ENCODE measurements at places on chromosomes 2 and 18.

DNA sequence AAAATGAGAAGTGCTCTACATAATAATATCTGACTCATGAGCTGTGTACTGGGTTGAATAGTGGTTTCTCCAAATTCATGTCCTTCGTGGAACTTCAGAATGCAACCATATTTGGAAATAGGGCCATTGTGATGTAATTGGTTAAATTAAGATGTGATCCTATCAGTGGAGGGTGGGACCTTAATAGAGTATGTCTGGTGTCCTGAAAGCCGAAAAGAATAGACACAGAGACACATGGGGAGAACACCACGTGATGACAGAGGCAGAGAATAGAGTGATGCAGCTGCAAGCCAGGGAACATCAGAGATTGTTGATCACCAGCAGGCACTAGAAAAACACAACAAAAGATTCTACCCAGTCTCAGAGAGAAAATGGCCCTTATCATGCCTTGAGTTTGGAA is 310.1 kb downstream of the EXOC6B start:
- DNase-seq: no peak

GRCh38 chr2:130766711-130767407 is 11.5 kb downstream of the AMER3 start:
- no peak for DNase-seq

DNA sequence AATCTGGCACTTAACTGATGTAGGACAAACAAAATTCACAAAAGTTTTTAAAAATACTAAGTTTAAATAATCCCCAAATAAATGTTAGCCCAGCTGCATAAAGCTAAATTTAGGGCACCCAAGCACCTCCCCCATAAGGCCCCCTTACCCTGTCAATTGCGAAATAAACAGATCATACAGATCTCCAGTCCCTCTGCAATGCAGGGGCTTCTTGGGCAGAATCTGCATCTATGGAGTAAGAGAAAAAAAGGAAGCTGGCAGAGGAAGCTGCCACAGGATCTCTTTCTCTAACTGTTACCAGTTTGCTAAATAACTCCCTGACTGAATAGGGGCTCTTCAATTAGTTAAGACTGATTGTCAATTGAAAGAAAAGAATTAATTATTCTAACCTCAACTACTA is 117.7 kb downstream of the MEMO1 start:
- DNase-seq: no peak

- DNase-seq: no peak
Observed at GRCh38 chr18:6683112-6683876, 46.2 kb upstream of the ARHGAP28 start.

DNA sequence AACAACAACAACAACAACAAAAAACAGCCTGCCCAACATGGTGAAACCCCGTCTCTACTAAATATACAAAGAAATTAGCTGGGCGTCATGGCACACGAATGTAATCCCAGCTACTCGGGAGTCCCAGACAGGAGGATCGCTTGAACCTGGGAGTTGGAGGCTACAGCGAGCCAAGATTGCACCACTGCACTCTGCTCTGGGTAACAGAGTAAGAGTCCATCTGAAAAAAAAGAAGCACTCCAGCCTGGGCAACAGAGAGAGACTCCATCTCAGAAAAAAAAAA is 344.1 kb upstream of the PLGLB2 start:
- DNase-seq: no peak

- DNase-seq: no peak
Observed at GRCh38 chr2:72132981-72133720, 14.5 kb downstream of the CYP26B1 start.

DNA sequence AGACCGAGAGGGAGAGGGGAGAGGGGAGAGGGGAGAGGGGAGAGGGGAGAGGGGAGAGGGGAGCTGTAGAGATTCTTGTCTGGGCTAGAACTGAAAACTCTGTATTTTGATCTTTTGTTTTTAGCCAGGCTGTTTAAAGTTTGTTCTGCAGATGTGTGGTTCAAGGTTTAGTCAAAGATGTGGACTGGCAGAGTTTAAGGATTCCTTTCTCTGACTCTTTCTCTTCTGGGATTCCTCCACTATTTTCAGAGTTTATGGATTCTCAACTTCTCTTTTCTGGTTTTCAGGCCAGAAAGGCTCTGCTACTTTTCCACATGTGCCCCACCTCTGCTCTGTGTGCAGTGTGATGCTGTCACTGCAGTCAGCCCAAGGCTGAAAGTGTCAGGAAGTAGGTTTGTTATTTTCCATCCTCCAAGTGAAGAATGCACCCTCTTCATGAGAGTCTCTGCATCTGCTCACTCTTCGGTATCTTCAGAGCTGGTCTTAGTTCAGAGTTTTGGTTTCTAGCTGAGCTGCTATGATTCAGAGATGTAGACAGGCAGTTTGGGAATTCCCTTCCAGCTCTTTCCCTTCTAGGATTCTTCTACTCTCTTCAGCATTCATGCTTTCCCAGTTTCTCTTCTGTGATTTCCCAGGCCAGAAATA is 130.9 kb upstream of the SMAD7 start:
- DNase-seq: no peak

DNA sequence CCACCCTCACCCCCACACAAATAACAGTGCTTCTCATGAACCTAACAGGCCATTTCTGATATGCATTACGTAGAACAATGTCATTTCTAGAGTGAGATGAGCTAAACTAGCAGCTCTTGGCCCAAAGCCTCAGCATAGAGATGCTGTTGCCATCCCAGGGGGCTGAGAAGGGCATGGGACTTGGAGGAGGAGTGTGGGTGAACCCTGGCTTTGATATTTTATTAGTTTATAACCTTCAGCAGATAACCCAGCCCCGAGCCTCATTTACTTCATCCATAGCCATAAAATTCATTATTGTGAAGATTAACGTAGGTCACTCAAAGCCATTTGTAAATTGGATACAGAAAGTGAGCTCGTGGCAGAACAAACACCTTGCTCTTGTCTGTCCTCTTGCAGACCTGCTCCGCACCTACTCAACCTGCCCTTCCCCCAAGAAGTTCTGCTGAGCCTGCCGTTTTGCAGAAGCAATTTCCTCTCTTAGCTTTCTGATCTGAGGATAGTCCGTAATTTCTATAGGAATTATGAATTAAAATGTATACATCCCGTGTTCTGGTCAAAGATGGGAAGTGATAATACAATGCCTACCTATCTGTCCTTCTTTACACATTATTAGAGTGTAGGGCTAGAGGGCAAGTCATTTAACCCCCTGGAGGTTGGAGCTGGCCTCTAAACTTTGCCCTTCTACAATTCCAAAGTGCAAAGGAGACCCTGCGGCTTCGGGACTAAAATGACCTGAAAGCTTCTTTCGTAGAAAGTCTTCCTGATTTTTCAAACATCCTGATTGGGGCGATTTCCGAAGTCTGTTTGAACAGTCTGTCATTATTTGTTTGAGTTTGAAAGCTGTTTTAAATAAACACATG is 187.4 kb downstream of the BCL2 start:
- DNase-seq: no peak

DNA sequence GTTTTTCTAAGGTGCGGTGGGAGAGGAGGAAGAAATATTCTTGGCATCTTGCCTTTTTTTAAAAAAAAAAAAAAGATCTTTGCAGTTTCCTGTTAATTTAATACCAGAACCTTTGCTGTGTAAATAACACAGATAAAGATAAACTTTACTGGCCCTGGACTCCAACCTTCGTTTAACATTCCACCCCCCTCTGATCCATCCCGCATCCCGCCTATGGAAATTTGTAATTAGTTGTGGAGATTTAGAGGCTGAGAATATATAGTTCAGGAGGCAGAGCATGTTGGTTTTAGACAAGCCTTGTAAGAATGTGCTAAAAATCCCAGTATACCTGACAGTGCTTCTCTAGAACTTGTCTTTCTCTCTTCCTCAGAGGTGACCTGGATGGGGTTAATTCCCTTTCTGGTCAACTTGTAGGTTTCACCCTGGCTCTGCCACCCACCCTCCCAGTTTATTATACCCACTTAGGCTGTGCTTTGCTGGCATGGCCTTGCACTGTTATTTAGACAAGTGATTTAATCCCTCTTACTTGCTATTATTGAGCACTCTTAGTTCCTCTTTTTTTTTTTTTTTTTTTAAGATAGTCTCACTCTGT is 2.9 kb upstream of the C2orf72 start:
- DNase-seq: no peak

DNA sequence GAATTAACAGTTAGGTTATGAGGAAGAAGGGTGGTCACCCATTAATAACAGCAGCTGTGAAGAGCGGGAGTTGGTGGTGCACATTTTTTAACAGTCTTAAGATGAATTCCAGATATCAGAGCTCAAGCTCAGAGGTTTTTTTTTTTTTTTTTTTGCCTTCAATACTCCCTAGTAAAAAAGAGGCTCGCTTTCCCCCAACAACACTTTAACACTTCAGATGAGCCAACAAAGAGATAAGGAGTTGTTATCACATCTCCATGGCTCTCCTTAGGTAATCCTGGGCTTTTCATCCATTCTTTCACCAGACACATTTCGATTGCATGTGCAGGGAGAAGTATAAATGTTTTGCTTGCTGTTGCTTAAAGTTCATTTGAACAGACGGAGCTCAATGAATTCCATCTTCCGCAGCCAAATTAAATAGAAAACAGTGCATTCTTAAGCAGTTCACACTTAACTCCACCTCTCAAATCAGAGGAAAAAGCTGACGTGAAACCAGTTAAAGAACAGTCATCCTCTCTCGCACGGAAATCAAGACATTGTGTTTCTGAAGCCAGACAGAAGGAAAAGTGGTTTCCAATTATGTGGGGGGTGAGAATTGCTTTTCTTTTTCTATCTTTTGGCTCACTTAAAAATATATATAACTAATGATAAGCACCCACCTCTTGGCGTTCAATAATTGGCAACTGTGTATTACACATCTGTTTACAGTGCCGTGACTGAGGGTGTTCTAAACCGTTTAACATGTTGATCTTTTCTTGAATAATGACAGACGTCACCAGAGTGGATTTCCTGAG is 118.2 kb downstream of the ZNF521 start:
- no peak for DNase-seq

GRCh38 chr2:182767578-182767977 is 51.5 kb downstream of the DNAJC10 start:
- DNase-seq: no peak

- no peak for DNase-seq
Observed at GRCh38 chr2:239195318-239195871, 205.4 kb downstream of the HDAC4 start.

- peak; percentile 74 for DNase-seq
Observed at GRCh38 chr2:223725494-223725893, 111.9 kb downstream of the AP1S3 start.

DNA sequence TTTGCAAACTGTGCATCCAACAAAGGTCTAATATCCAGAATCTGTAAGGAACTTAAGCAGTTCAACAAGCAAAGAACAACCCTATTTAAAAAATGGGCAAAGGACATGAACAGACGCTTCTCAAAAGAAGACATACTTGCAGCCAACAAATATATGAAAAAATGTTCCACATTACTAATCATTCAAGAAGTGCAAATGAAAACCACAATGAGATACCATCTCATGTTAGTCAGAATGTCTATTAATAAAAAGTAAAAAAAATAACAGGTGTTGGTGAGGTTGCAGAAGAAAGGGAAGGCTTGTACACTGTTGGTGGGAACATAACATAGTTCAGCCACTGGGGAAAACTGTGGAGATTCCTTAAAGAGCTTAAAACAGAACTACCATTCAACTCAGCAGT is 126.2 kb downstream of the NAT8 start:
- DNase-seq: no peak

GRCh38 chr18:44679914-44680272 is 795 bp upstream of the SETBP1 start:
- DNase-seq: peak; percentile 56

DNA sequence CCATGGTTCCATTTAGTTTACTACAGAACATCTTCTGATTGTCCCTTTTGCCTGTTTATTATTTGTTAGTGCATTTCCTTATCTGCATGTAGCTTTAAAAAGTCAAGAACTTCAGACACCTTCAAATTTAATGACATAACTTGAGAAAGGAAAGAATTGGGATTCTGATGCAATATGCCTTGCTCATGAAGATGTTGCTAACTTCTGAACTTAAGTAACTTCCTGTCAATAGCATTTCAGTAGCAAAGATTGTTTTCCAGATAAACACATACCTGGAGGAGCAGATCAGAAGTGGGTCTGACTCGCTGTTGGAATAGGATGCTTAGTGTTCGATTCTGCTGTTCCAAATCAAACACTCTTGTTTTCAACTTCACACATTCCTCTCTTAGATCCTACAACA is 190.2 kb upstream of the LYPD1 start:
- no peak for DNase-seq

DNA sequence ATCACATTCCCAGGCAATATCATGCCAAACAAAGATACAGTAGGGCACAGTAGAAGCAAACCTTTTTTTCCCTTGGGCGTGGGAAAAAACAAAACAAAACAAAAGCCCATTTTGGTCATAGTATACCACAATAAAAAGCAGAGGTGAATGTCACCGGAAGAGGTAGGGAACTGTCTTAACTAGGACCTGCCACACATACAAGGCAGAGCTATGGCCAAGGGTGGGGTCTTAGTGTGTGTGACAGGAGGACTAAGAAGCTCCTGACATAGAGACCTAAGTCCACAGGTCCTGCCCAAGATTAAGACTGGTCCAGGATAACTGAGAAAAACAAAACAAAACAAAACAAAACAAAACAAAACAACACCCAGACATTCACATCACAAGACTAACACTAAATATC is 441.2 kb upstream of the DSEL start:
- DNase-seq: no peak

DNA sequence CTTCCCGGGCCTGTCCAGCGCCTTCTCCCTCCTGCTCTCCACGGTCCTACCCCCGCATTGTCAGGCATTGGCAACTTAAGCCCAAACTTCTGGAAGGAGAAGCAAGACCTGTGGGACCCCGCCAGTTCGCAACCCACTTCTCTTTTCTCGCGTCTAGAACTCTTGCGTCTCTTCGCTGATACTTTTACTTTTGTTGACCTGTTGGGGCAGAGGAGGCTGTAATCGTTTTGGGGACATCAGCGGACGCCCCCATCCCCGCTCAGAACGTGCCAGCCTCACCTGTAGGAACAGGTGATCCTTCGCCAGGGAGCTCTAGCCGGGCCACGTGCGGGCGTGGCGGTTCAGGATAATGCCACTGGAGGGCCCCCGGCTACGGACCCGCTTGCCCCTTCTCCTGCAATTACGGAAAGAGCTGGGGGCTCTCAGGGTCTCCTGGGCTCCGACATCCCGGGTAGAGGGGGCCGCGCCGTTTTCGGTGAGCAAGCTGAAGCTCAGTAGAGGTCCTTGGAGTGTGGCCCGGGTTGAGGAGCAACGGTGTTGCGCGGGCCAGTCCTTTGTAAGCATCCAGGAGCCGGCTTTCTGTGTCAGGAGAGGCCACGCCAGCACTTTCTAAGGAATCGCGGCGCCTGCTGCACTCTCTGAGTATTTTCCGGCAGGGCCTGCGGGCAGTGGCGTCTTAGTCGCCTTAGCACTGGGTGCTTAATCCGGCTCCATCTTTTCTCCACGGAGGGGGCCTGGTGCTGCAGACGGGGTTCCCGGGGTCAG is 1.6 kb downstream of the MTCL1 start:
- no peak for DNase-seq

- DNase-seq: no peak
Observed at GRCh38 chr2:1742301-1742680, 2.0 kb downstream of the PXDN start.

GRCh38 chr2:108538000-108538625 is 3.8 kb downstream of the LIMS1 start:
- DNase-seq: no peak

DNA sequence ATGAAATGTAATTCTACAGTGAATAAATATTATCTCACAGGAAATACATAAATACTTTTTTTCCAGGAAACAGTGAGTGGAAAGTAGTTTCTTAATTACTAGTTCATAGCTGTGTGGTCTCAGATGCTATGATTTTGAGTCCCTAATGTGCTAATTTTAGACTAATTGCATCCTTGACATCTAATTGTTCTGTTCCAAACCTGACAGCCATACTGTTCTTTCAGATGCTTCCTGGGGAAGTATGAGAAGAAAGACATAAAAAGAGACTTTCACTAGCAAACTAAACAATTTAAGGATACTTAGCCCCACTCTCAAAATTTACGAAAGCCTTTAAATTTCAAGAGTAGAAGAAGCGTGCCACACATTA is 350.9 kb upstream of the CDH20 start:
- DNase-seq: no peak
